ENCODE measurements at places on chromosomes 7 and 10.
A peak's percentile ranks its signal among the peaks of the same experiment; 100 is the strongest.

- DNase-seq: peak; percentile 41
These were observed 180.9 kb downstream of the ANK3 start for GRCh38 chr10:60208676-60209269.

- DNase-seq: no peak
These were observed 9.1 kb downstream of the USP6NL start for GRCh38 chr10:11602358-11602757.

DNA sequence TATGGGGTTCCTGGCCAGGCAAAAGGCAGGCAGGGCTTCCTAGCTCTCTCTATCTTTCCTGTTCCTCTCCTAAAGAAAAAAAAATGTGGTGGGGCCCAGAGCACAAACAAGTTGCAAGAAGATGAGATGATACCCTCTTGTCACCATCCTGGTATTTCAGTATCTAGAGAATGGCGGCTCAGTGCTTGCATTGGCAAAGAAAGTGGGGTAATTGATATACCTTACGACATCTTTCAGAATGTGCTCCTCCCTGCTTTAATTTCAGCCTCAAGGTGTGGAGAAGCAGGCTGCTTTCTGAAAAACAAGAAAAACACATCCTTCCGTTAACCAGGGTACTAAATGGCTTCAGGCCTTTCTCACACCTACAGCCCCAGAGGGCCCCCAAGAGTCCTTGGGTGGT lies 34.5 kb upstream of the CUX1 start:
- no peak for DNase-seq

- DNase-seq: no peak
These were observed 6.9 kb upstream of the ZNF316 start for GRCh38 chr7:6630007-6630849.

GRCh38 chr10:78657163-78657861 lies 411.5 kb upstream of the ZMIZ1 start:
- DNase-seq: peak; percentile 40

DNA sequence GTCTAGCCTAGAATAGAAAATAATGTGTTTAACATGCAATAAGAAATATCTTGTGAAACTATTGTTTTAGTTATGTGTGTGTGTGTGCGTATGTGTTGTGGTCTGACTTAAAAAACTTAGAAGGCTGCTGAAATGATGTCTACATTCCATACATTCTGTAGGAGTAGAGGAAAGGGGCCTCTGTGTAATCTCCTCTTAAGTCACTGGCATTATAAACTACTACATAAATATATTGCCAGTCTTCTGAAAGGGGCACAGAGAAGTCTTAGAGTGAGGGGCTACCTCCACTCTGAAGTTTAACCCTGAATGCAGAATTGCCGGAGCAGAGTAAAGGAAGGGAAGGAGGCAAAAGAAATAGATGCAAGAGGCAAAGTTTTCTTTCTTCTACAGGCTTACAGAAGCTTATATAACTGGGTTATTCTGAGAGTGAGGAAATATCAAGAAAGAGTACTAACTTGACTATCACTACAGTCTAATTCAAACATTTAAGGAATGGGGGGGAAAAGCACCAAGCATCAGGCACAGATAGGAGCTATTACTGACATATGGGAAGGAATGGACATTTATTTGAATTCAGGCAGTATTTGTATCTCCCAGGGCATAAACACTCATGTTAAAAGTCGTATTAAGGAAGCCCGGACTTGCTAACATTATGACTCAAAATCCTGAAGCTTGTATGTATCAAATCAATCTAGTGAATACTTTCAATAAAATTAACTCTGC lies 75.7 kb downstream of the DNAJC1 start:
- DNase-seq: no peak

GRCh38 chr7:22216832-22217475 lies 140.0 kb downstream of the RAPGEF5 start:
- DNase-seq: no peak

DNA sequence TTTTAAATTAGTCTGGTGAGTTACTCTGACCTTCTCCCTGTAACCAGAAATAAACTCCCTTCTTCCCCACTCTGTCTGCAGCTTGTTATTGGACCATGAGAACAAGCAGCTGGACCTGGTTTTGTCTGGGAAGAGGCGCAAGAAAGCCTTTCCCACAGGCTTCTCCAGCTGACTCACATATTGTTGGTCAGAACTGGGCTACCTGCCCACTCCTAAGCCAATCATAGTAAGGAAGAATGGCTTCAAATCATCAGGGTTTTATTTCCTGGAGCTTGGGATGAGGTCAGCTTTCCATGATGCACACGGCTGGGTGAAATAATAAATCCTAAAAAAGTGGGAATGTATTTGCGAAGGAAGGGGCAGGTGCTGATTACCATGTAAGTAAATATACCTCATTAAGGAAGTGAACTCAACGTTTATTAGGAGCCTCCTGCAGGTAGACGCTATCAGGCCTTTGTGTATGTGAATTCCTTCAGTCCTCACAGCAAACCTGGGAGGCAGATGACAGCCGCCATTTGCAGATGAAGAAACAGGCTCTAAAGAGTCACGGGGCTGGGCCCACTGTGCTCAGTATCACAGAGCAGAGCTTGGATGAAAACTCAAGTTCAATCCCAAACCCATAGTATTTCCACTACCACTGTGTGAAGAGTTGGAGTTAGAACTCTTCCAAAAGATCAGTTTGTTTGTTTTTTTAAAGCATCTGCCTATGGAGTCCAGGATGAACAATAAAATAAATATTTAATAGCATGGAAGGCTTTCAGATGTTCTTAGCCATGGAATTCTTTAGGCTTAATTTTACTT lies 32.8 kb downstream of the IL15RA start:
- DNase-seq: peak; percentile 98

- DNase-seq: no peak
These were observed 16.7 kb downstream of the MMRN2 start for GRCh38 chr10:86940677-86941076.

DNA sequence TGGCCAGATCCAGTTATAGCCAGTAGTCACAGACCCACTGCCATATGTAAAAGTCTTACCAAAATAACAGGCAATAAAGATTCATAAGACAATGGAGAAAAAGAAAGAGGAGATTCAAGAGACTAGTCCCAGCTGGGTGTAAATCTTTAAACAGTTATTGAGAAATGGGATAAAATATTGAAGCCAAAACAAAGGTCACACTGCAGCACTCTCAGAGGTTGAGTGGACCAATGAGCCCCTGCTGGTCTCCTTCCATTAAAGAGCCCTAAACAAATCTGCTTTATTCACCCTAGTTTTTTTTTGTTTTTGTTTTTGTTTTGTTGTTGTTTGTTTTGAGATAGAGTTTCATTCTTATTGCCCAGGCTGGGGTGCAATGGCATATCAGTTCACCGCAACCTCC lies 98.8 kb downstream of the JMJD1C start:
- no peak for DNase-seq

- no peak for DNase-seq
These were observed 4.5 kb downstream of the POP7 start for GRCh38 chr7:100710452-100710851.

- DNase-seq: no peak
These were observed 236.6 kb downstream of the ELMO1 start for GRCh38 chr7:37212051-37212450.

DNA sequence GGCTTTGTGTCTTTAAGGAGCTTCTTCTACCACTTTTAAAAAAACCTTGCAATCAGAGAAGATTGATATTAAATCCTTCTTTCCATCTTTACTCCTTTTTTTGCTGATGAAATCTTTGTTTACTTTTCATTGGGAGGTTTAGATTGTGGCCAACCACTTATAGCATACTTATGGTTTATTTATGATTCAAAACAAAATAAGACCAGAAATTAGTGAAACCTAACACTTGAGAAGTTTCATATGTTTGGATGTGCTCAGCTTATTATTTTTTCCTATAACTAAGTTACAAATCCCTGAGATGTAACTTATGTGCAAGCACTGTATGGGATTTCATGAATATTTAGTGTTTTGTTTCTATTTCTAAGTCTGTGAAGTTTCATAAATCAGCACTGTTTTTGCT lies 13.5 kb upstream of the PRPS1L1 start:
- DNase-seq: no peak

- no peak for DNase-seq
These were observed 614.4 kb downstream of the SDK1 start for GRCh38 chr7:3915337-3915878.

DNA sequence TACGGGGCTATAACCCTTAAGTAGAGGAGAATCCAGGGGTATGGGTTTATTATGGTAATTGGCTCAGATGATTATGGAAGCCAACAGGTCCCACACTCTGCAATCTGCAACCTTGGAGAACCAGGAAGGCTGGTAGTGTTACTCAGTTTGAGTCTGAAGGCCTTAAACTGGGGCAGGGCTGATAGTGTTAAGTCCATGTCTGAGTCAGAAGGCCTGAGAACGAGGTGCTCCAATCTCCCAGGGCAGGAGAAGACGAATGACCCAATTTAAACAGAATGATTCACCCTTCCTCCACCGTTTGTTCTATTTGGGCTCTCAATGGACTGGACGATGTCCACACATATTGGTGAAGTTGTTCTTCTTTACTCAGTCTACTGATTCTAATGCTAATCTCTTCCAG lies 244.5 kb upstream of the PTER start:
- DNase-seq: no peak

DNA sequence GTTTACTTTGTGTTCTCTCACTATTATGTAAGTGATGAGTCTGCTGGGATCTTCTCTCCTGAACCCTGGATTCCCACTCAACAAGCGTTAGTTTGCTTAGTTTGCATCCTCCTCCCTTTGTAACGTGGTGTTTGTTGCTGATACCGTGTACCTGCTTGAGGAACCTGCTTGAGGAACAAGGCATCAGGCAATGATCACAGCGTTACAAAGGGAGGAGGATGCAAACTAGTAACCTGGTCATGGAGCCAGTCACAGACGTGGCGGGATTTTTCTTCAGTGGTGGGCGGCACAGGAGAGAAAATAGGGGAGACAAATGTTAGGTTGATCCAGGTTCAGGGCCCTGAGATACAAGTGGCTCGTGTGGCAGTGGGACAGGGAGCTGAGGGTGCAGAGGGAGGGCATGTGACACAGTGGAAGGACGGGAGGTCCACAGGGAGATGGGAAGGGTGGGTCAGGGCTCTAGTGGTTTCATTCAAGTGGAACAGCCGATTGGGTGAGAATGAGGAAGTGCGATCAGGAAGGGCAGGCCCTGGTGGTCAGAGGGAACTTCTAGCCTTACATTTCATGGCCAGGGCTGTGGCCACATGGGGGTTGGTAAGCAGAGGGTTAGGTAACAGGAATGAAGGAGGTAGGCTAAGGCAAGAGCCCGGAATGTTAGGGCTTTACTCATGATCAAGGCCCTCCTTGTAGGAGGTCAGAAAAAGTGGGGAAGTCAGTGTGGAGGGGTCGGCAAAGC lies 38.0 kb downstream of the SNX10 start:
- DNase-seq: no peak

DNA sequence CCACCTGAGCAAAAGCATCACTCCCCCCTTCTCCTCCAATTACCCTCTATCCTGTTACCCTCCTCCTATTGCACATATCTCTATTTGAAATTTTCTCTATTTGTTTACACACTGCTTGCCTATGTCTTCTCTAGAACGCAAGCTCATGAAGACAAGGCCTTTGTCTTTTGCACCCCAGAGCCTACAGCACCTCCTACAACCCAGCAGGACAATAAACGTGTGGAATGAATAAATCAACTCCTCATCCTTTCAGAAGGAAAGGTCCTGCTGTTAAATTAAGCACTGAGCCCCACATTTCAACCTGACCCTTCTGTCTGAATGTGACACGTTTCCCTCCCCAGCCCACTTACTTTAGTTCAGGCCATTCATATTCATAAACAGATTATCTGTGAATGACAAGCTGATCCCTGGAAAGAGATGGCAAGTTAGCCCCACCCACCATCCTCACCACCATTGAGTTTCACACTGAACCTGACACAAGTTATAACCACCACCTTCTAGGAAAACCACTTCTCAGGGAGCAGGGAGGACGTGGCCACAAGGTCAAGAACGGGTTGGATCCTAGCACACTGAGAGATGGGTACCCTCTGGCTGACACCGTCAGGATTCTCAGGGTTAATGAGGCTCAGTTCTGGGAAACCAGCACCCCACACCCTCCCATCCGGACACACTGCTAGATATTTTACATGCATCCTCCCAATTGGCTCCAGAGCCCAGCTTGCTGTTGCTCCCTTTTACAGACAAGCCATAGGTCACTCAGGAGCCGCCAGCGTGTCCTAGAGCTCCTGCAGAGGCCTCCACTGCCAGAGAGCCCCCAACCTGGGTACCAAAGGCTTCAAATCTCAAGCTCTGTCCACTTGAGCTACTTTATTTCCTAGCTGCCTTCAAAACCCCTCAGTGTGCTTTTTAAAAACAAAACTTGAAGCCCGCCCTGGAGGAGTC lies 934 bp downstream of the PRTFDC1 start:
- peak; percentile 40 for DNase-seq

DNA sequence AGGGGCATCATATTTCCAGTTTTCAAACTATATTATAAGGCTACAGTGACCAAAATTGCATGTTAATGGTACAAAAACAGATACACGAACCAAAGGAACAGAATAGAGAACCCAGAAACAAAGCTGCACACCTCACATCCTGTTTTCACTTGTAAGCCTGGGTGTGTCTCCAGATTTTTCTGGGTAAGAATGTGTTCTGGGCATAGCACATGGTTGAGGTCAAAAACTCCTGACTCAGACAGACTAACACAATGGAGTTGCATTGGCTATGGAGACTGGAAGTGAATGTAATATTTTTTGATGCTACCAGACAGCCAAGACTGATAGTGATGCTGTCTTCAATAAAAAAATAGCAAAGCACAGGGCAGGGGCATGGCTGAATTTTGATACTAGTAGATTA lies 1175.2 kb downstream of the NXPH1 start:
- DNase-seq: no peak

DNA sequence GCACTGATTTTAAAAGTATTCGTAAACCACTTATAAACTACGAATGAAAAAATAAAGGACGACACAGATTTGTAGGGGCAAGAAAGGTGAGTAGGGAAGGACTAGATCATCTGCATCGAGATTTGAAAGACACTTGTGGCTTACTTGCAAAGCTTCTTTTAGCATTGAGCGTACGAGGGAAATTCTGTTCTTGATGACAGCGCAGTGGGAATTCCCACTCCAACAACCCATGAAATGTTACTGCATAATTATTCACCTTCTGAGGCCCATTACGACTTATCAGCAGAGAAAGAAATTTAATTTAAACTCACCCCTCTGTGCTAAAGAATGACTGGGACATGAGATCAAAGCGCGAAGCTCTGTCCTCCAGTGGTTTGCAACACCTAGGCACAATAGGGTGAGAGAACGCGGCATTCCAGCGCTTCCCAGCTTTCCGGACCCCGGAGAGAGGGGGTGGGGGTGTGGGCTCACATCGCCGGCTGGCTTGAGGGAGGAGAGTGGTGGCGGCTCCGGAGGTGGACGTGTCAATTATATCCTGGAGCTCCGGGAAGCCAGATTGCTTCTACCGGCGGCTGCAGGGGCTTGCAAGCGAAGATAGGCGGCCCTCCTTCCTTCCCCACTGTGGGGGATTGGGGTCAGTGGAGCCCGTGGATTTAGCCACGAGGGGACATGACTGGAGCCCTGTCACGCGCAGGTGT lies 10.3 kb downstream of the SP8 start:
- no peak for DNase-seq

DNA sequence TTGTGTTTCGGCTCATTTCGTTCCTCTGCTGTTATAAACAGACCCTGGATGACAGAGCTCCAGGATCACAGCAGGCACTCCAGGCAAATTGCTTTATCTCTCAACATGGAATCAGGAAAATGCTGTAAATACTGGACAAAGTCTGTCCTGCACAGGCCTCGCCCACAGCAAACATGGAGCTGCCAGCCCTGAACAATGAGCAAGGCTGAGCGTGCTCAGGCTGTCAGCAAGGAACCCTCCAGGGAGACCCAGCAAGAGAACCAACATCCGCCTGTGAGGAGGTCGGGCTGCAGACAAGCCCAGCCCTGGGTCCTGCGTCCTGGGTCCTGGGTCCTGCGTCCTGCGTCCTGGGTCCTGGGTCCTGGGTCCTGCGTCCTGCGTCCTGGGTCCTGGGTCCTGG lies 180.8 kb downstream of the PTPRN2 start:
- no peak for DNase-seq

Measured in muscle of back (tissue), 13 donors.